ENCODE measurements at places on chromosomes 16 and 17. TPM values are rescaled to one million over a fixed set of nuclear protein-coding genes. Genes with fewer than 3 reads are reported as not detected.

Gene ASIC2
- not detected for total RNA-seq

Gene KCNJ18
- total RNA-seq = not detected

Gene OR1E1
- total RNA-seq = not detected

Gene SOCS7
- total RNA-seq = 7.7 TPM

Gene TERB1
- total RNA-seq = not detected

Gene PRSS53
- total RNA-seq = not detected

Gene HSD11B2
- 17.9 TPM for total RNA-seq

Gene ADAM11
- 1.2 TPM for total RNA-seq

Gene RNF151
- total RNA-seq = not detected

Gene TMEM238L
- not detected for total RNA-seq

Gene WFDC1
- 13.3 TPM for total RNA-seq
